G401 (cell line): ENCODE measurements at places on chromosomes 1 and 21. TPM values are rescaled to one million over a fixed set of nuclear protein-coding genes. Genes with fewer than 3 reads are reported as not detected.

OR6K6 gene
- total RNA-seq: not detected in 2 replicates

UQCRHL gene
- total RNA-seq: 6.0 and 6.8 TPM in 2 replicates

ST6GALNAC3 gene
- total RNA-seq: not detected in 2 replicates

PTAFR gene
- 0.27 and 0.49 TPM in 2 replicates for total RNA-seq

HAO2 gene
- not detected in 2 replicates for total RNA-seq

TCP10L gene
- total RNA-seq: 0.74 TPM in 1 of 2 replicates, not detected in the other
